DND-41 (cell line): ENCODE measurements at places on chromosomes 16 and 17.

GRCh38 chr16:51328733-51329132 lies 177.7 kb upstream of the SALL1 start:
- no peak for DNase-seq

GRCh38 chr16:86217891-86218270 lies 292.4 kb upstream of the FOXF1 start:
- no peak for DNase-seq

GRCh38 chr16:82016263-82016662 lies 5.0 kb upstream of the SDR42E1 start:
- no peak for DNase-seq

DNA sequence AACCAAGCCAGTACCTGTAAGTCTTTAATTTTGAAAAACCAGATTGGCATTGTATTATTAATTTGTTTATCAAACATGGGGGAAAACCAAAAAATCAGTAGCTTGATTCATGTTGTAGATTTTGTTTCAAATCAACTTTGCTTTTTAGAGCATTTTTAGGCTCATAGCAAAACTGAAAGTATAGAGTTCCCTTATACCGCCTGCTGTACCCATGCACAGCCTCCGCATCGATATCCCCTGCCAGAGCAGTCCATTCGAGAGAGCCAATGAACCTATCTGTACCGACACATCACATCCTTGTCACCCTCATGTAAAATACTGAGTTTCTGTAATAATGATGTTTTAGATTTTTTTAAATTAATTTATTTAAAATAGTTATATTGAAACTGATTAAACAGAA lies 16.2 kb upstream of the MRC2 start:
- DNase-seq, result no peak

DNA sequence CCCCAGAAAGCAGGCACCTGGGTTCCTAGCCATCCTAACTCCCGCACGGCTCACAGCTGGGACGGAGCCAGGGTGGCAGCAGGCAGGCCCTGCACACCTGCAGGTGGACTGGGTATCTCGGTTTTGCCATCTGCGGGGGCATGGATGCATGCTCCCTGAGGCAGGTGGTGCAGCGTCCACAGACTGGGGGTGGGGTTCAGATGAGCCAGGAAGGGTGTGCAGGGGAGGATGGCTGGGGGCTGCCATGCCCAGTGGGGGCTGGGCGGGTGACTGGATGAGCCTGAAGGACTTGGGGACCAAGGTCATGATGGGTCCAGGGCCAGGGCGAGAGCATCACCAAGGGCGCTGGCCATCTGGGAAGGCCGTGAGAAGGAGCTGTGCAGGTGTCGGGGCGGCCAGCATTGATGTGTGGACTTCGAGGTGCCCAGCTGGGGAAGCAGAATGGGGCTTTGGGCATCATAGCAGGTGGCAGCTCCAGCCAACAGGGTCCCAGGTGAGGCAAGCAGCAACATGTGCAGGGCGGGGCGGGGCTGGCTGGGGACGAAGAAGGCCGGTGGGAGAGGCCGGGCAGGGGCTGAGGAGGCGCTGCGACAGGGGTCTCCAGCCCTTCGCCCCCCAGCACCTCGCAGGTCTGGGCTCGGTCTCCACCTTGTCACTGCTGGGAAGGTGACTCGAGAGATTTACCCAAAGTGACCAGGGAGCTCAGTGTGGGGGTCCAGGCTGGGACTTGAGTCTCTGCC lies 41.0 kb upstream of the ZNF469 start:
- no peak for DNase-seq

- no peak for DNase-seq
These were observed 616 bp downstream of the PTX4 start for GRCh38 chr16:1488054-1488601.

- DNase-seq, result no peak
These were observed 4.8 kb downstream of the IRX5 start for GRCh38 chr16:54935266-54935968.
